Stimulated activated naive CD4-positive, alpha-beta T cell treated with Interleukin-2 at 50 U/mL for 16 hours (primary cell): ENCODE measurements at places on chromosomes 3 and 15.

- no peak for DNase-seq
These were observed 100.4 kb downstream of the LSM3 start for GRCh38 chr3:14278799-14279625.

DNA sequence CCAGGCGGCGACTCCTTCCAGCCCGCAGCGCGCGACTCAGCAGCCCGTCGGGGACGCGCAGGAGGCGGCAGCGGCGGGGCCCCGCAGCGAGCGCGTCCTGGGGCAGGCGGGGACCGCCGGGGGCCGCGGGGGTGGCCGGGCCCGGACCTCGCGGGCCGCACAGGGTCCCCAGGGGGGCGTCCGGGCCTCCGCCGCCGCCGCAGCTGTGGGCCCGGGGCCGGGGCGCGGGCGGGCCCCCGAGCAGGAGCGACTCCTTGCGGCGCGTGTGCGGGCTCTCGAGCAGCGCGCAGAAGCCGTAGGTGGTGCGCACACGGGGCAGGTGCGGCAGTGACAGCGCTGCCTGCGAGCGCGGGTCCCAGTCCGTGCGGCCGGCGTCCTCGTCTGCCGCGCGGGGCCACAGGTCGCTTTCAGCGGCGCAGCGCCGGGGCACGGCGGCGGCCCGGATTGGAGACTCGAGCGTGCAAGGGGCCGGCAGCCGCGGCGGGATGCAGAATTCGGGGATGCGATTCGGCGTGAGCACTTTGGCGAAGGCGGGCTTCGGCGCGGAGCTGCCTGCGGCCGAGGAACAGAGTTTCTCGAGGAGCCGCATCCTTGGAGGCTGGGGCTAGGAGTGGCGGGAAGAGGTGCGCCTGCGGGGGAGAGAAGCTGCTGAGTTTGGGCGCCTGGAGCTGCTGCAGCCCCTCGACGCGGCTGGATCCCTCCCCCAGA is 535 bp downstream of the C2CD4B start:
- DNase-seq = no peak

DNA sequence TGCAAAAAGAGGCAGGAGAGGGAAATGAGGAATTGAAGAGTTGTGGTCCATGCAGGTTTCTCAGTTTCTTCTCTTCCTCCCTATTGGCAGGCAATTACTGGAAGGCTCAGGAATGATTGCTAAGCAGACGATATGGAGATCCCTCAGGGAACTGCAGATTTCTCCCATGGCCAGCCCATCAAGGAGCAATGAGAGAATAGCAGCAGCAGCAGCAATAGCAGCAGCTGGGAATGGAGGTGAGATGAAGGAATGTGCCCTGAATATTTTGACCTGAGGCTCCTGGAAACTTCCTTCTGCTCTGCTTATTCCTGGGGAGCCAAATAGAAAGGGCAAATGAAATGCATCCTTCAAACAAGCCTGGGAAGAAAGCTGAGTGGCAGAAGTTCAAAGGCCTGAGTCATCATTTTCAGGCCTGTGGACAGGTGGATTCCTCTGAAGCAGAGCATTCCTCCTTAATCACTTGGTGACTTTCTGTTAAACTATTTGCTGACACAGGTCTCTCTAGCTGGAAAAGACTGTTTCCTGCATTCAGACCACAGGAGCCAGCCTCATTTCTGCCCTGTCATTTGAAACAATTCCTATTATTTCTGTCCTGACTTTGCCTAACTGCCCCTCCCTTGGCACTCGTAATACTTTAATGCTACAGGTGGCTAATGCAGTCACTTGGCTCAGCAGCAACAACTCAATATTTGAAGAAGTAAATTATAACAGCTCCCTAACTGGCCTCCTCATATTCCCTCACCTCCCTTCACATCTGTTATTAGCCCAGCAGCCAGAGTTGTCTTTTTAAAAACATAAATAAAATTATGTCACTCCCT is 146.9 kb upstream of the GADL1 start:
- no peak for DNase-seq

- no peak for DNase-seq
These were observed 1116.4 kb downstream of the OTOL1 start for GRCh38 chr3:162612991-162613390.

DNA sequence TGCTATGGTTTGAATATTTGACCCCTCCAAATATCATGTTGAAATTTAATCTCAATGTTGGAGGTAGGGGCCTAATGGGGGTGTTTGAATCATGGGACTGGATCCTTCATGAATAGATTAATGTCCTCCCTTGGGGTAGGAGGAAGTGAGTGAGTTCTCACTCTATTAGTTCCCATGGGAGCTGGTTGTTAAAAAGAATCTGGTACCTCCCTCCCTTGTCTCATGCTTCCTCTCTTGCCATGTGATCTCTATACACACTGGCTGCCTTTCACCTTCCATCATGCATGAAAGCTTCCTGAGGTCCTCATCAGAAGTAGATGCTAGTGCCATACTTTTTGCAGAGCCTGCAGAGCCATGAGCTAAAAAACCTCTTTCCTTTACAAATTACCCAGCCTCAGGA is 177.7 kb upstream of the MCTP2 start:
- no peak for DNase-seq

- DNase-seq = no peak
These were observed 15.3 kb downstream of the PLXNB1 start for GRCh38 chr3:48414376-48415250.

DNA sequence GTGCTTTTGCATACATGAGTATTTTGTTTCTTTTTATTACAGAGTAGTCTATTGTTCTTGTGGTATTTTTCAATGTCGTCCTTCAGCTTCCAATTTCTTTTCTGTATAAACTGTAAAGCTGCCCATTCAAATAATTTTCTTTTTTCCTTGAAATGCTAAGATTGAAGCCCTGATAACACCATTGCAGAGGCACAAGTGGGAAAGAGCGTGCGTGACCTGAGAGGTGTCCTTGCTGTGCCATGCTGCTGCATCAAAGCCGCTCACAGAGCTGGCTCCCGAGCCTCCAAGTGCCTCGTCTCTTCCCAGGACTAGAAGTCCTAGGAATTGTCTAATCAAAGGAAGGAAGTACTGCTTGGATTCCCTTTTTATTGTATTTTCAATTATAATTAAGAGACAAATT is 101.9 kb upstream of the PFN2 start:
- no peak for DNase-seq

DNA sequence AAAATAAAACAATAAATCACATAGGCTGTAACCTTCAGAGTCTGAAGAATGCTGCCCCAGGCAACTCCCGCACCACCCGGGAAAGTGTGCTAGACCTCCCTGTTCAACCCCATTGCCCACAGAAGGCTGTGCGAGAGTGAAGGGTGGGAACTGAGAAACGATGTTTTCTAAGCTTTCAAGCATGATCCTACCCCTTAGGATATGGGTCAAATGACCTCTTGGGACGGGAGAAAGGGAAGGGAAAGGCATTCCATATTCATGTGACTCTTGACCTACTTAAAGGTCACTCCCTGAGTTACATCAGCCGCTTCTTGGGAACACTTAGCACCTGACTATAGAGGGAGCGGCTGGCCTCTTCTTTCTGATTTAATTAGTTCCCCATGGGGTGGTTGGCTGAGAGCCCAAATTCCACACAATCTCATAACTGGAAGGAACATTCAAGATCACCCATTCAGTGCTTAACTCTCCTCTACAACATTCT is 114.7 kb upstream of the SLC24A5 start:
- no peak for DNase-seq

- DNase-seq = no peak
These were observed 23.8 kb downstream of the NEDD4 start for GRCh38 chr15:55969582-55969981.

GRCh38 chr3:14617508-14618023 is 34.0 kb upstream of the CCDC174 start:
- DNase-seq = no peak

DNA sequence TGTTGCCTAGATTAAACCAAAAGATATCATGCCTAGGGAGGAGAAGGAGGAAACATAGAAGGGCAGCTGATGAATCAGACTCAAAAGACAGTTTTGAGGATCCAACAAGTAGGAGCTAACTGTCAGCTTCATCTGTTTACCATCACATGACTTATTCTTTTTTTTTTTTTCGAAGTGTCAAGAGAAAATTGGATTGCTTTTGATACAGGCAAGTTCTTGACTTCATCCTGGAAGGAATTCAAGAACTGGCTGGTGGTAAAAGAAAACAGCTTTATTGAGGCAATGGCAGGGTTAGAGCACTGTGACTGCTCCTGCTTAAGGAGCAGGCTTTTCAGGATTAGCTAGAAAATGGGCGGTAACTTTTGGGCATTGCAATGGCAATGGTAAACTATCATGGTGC is 227.5 kb upstream of the KCNMB2 start:
- DNase-seq = no peak

DNA sequence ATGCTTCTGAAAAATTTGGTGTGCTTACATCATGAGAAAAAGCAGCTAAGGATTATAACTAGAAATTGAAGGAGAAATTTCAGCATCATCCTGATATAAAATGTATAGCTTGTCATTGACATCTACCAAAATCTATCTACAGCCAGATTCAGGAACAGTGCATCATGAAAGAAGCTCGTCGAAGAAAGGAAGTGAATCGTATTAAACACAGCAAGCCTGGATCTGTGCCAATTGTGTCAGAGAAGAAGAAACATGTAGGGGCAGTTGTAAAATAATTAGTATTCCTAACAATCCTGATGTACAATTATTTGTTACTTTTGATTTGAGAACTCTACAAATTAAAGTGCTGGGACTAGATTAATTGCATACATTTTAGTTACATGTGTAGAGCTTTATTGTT is 37.2 kb downstream of the AP4E1 start:
- DNase-seq = no peak

- DNase-seq = no peak
These were observed 754.4 kb downstream of the NTRK3 start for GRCh38 chr15:87502173-87502572.
